D721Med (cell line): ENCODE measurements at places on chromosomes 11 and 22.

DNA sequence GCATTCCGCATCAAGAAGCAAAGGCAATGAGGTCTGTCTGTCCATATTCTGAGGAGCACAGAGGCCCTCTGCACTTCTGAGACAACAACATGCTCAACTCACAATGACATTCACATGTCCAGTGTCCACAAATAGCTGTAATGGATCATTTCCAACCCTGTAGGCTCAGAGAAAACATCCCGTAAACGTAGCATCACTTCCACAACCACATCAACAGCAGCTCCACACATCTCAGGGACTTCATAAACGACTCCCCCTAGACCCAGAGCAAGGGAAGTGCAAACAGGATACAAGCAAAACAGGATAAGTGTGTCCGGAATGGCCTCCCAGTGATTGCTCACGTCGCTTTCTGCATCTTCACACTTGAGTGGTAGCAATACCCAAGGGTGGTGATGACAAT, 100.2 kb downstream of the SYN3 start:
- no peak for DNase-seq

DNA sequence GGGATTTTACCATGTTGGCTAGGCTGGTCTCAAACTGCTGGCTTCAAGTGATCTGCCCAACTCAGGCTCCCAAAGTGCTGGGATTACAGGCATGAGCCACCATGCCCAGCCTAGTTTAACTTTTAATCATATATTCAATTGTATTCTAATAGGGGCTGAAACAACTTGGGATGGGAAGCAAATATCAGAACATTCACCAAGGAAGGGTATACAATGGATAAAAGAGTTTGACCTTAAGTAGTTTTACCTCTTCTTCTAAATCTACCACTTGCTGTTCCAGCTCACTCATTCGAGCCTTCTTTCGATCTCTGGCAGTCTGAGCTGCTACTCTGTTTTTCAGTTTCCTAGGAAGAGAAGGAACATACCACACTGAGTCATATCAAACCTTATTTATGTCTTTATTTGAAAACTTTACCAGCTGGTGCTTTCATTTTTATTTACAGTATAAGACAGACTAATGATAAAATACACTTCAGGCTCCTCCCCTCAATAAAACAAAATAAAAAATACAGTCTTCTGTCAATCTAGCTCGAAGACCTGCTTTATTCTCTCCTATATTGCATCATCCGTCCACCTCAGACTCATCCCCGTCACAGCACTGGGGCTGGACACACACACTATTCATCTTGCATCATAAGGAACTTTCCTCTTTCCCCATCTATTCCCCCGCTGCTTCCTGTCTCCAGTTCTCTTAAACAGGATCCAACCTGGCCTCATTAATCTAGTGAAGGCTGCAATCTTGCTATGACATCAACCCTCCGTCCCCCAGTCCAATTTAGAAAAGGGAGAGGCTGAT, 1.4 kb downstream of the XBP1 start:
- no peak for DNase-seq

- DNase-seq, result no peak
These were observed 821.1 kb downstream of the CNTN5 start for GRCh38 chr11:99841885-99842284.

- no peak for DNase-seq
These were observed 7.9 kb downstream of the RGL4 start for GRCh38 chr22:23698673-23699235.

DNA sequence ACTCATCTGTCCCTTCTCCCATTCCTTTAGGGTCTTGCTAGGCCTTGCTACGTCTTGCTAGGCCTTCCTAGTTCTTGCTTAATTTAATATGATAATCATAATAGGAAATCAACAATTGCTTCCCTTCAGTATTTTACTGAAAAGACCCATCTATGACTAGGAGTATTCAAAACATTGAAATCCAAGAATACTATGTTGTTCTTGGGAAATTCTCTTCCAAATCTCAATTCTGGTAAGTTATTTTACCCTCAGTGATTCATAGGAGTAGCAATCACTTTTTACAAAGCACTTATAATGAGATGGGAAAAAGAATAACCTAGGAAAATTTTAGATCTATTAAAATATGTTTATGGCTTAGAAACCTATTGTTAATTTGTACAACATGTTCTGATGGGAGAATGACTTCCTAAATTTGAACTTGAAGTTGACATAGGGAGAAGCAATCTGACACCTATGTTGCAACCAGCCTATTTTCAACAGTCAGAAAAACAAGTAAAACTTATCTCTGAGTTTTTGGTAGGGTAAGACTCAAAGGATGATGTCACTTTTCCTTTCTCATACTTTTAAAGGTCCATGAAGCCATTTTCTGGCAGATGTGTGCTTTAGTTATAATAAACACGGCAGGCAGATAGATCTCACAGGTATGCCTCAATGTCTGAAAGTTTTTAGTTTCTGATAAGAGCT, 29.5 kb upstream of the HIPK3 start:
- no peak for DNase-seq

- DNase-seq, result no peak
These were observed 141.3 kb downstream of the ATG16L2 start for GRCh38 chr11:72955466-72955865.

DNA sequence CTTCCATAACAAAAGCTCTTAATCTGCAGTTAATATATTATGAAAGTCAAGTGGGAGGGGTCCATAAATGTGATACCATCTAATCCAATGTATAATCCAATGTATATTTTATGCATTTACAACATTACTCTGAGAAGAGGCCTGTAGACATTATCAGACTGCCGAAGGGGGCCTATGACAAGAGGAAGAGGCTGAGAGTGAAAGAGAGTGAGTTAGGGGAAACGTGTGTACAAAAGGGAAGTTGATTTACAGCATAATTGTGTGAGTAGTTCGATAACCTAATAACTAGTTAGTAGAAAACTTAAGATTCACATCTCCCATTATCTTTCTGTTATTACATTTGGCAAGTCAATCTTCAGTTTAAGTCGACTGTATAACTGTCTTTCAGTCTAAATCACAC, 86.6 kb downstream of the DDX10 start:
- no peak for DNase-seq

DNA sequence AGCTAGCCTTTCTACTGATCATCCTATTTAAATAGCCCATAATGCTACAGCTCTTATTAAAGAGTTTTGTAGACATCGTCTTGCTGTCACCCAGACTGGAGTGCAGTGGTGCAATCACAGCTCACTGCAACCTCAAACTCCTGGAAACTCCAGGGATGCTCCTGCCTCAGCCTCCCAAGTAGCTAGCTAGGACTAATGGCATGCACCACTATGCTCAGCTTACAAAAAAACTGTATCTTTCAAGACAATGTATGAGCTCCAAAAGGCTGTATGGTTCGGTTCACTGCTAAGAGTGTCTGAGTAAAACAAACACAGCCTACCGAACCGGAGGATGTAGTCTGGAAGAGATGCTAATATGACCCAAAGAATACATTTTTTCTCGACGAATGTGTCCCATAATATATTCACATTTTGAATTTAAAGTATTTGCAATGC, 2.6 kb downstream of the TAF1D start:
- DNase-seq, result no peak

DNA sequence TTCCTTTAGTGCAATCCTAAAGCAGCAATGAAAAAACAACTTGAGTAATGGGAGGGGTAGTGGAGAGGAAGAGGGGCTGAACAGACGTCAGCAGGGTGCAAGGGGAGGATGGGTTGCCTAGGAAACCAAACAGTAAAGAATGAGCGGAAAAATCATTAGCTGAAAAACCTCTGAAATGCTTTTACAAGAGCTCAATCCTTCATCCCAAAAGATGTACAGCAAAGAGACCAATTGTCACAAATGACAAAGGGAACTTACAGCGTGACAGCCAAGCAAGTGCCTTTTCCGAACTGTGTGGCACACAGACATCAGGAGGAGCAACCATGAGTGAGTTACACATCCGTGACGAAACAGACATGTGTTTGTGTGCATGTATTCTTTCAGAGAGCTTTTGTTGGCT, 104.6 kb downstream of the SIK3 start:
- DNase-seq, result no peak

- no peak for DNase-seq
These were observed 7.3 kb downstream of the CABP7 start for GRCh38 chr22:29727131-29727523.

DNA sequence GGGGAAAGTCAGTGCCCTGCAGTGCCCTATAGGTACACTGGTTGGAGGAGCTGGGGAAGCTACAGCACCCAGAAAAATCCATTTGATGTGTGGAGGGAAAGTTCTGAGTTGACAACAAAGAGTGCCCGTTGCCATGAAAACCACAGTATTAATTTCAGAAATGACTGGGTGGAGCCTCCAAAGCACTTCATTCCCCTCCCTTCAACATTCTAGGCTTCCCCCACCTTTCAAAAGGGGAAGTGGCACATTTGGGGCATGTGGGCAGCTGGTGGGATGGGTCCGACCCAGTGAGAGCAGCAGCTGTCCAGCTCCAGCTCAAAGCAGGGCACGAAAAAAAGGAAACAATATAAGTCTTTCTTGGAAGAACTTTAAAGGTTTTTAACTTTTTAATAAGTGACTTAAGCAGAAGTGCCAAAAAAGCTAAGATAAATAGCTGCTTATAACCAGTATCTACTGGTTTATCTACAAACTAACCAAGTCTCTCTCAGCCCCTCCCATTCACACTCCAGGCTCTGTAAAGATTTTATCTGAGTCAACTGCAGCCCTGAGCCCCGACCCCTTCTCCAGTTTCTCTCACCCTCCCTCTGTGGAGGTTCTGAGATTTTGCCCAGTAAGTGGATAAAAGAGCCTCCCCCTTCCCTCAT, 9.0 kb upstream of the AHNAK start:
- DNase-seq, result no peak

DNA sequence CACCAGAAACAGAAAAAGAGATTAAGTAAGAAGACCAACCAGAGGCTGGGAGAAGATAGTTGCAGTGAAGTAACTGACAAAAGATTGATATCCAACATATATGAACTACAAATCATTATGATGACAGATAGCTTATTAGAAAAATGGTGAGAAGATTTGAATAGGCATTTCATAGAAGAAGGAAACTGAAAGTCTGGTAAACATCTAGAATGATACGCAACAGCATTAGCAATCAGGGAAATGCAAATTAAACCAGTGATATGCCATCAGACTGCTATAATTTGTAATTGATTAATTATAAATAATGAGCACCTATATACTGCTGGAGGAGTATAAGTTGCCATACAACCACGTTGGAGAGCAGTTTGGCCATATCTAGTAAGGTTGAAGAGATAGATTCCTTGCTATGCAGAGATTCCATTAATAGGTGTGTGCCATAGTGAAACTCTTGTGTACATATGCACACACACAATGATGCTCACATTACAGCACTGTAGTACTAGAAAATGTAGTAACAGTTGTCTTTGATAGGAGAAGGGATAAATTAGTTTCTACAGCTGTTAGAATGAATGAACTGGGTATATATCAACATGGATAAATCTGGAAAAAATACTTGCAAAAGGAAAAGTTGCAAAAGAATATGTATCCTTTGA, 20.5 kb downstream of the RNF169 start:
- DNase-seq, result no peak

GRCh38 chr11:59102259-59102765, 4.7 kb upstream of the FAM111B start:
- no peak for DNase-seq

GRCh38 chr11:95549301-95549700, 240.3 kb downstream of the FAM76B start:
- no peak for DNase-seq

DNA sequence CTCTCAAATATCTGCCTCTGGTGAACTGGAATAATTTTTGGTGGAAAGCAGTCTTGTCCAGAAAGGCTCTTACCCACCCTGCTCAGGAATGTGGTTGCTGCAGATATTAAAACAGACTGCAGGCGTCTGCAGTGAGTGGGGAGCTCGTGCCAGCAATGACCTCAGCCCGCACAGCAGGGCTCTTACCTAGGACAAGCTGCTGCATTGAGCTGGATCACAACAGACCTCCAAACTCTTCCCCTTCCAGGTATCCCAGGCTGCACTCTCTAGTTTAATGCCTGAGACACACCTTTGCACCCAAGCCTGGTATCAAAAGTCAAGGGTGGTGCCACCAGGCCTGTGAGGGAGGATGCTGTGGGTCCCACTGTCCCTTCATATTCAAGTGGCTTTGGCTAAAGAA, 69.7 kb upstream of the CDON start:
- DNase-seq, result no peak

DNA sequence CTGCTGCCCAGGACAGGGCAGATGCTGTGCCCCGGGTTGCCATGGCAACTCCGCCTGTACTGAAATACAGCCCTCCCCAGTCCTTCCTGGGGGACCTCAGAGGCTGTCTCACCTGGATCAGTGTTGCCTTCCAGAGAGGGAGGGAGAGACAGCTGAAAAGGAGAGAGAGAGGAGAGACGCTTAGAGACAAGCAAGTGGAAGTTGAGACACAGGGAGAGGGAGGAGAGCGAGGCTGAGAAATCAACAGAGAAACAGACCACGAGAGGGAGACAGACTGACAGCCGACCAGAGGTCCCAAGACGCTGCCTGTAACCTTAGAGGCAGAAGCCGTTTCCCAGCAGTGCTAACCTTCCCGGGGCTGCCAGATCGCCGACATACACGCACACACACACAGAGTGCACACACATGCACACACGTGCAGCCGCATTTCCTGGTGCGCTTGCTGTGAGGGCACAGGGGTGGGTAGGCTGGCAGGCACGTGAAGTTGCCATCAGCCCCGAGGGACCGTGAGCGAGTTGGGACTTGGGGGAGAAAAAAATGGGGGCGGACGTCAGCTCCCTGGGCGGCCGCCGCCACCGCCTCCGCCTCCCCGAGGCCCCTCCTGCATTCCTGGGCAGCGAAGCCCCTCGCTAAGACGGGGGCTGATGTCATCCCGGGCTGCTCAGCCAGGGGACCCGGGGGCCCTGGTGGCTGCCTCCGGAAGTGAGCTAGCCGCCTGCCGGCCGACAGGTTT, 88.6 kb upstream of the CRYBB3 start:
- DNase-seq, result no peak

DNA sequence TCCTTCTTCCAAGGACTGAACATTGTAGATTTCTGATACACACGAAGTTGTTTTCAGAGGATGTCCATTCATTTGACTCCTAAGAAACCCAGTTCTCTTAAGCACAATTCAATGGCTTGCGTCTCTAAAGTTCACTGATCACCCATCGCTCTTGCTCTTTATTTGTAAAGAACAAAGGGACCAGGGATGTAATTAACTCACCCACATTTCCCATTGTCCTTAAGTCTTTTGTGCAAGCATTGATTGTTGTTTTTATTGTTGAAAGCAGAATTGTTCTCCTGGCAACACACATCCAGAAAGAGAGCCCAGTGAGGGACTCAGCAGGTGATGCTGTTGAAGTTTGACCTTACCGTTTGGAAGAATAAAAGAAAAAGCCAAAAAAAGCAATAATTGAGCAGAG, 59.2 kb downstream of the SPON1 start:
- DNase-seq, result no peak

GRCh38 chr22:41952713-41953112, 763 bp downstream of the SMIM45 start:
- no peak for DNase-seq
